ENCODE measurements at places on chromosomes 11 and 22.
A peak's percentile ranks its signal among the peaks of the same experiment; 100 is the strongest.

DNA sequence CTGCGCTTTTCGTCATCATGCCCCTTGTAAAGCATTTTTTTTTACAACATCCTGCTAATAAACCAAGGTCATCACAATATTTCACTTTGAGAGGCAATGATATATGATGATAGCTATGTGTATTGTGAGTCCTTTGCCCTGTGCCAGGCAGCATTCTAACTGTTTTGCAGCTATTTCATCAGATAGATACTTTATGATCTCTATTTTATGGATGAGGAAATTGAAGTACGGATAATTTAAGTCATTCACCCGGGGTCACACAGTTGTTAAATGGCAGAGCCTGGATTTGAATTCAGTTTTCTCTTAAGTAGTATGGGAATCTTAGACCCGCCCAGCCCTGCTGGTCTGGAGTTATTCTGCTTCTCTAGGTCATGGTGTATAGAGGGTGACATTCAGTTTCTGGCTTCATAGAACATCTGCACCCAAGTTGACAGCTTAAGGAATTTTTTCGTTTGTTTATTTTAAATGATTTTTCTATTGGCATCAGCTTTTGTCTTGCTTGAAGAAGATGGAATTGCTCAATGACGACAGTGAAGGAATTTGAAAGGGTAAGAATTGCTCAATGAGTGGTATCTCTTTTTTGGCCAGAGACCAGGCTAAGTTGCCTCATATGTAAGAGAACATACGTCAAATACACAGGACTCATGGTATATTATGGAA lies 926 bp downstream of the PRR5L start:
- DNase-seq: no peak

- DNase-seq: no peak
Measured at GRCh38 chr11:68266936-68267880, 4.6 kb downstream of the C11orf24 start.

DNA sequence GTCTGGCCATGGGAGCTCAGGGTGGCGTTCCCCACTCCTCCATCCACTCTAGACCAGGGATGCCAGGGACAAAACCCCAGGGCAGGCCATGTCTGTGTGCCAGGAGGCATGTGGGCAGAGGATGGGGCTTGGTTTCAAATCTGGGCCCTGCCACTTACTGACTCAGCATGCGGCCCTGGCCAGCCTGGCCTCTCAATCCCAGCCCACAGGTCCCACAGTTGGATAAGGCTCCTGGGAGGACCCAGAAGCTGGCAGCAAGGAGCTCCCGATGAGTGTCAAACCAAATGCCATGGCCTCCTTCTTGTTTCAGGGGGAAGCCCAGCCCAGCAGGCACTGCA lies 1290.4 kb downstream of the BRD1 start:
- DNase-seq: no peak

GRCh38 chr22:28935713-28936112 lies 52.3 kb downstream of the ZNRF3 start:
- DNase-seq: no peak

- peak; percentile 14 for DNase-seq
Measured at GRCh38 chr11:128905345-128906184, 14.4 kb downstream of the KCNJ5 start.

DNA sequence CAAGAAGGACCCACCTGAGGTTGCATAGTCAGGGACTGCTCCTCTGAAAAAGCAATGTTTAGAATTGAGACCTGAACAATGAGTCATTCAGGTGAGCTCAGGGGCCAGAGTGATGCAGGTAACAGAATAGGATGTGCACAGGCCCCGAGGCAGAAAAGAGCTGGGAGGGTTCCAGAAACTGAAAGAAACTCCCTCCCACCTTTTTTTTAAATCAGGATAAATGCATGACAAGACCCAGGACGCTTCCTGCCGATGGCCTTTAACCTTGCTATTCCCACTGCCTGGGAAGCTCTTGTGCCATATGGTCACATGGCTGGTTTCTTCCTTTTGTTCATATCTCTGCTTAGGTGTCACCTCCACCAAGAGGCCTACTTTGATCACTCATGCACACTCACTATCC lies 214.2 kb upstream of the ZBED5 start:
- no peak for DNase-seq

All from stimulated activated CD8-positive, alpha-beta memory T cell treated with anti-CD3 and anti-CD28 coated beads, Interleukin-7, amount 100 ng/mL, for 1 hour (primary cell).